T-helper 22 cell (primary cell): ENCODE measurements at places on chromosomes 2 and 18.

DNA sequence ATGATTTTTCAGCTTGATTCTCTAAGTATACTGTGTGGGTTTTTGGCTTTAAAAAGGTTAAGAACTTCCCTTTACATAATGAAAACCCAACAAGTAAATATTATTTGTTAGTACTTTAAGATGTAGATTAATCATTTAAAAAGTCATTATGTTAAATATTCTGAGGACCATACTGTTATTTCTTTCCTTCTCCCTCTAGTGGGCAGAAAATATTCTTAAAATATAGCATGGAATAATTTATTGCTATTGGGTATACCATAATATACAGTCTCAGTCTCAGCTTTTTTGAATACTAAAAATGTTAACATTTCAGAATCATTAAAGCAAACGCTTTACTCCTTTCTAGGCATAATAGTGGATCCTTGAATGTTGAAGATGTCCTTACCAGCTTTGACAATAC lies 28.1 kb downstream of the CAMKMT start:
- no peak for DNase-seq

- DNase-seq: no peak
Observed at GRCh38 chr2:24623535-24623934, 132.5 kb downstream of the NCOA1 start.

DNA sequence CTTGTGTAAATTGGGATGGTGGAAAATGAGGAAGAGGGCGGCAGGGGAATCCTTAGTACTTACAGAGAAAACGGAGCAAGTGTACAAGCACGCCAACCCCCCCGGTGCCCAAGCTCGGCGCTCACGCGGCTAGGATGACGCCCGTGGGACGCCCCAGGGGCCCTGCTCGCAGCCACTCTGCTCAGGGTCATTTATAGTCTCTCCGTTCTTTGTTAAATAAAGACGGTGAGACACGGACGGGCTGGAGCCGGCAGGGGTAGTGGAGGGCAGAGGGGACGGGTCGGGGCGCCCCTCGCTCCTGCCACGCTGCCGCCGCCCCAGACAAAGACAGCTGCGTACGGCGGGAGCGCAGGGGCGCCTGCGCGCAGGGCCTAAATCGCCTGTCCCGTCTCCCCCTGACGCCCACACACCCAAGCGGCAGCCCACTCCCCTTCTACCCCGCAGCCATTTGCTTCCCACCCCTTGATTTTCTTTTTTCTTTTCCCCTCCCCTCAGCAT lies 37.8 kb downstream of the PCBP1 start:
- peak; percentile 55 for DNase-seq

- DNase-seq: no peak
Observed at GRCh38 chr2:174621323-174621722, 23.7 kb upstream of the WIPF1 start.

DNA sequence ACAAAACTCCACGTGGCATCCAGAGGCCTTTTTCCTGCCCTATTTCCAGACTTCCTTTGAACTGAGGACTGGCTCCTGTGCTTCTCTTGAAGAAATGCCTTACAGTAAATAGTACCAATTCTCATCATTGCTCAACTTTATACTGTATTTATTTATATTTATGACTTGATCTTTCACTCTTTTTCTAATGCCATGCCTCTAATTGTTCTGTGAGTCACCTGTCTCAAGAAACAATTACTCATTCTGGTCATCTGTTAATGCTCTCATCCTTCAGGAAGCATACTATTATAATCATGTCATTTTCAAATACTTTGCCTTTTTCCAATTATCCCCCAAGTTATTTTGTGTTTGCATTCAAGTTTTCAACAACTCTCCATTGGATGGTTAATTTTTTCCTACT lies 85.9 kb downstream of the DCDC2C start:
- no peak for DNase-seq

- DNase-seq: no peak
Observed at GRCh38 chr2:177074099-177074710, 138.4 kb upstream of the HNRNPA3 start.

- DNase-seq: no peak
Observed at GRCh38 chr2:209636076-209636475, 135.6 kb upstream of the UNC80 start.

GRCh38 chr2:114127372-114127771 lies 237.5 kb downstream of the ACTR3 start:
- DNase-seq: no peak

DNA sequence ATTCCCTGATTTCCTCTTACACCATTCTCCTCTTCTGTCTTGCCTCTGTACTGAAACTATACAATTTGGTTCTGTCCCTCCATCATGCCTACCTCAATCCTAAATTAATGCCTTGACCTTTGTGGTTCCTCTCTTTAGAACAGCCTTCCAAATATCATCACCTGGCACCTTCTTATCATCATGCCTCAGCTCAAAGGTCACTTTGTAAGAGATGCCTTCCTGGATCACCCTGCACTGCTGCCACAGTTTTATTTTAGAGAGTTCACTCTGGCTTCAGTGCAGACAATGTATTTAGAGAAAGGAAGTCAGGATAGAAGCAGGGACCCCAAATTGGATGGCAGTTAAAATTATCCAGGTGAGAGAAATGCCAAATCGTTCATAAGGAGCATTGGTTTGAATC lies 64.5 kb downstream of the LRRTM4 start:
- no peak for DNase-seq

DNA sequence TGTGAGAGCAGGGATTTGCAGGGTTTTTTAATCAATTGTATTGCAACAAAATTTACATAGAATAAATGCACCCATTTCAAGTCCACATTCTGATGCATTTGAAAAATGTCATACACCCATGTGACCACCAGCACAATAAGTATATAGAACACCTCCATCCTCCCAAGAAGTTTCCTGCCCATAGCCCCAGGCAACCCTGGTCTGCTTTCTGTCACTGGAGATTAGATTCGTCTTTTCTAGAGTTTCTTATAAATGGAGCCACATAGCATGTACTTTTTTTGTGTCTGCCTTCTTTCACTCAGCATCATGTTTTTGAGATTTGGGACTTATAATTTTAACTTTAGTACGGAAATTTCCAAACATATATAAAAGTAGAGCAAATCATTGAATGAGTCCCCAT lies 127.2 kb upstream of the EPAS1 start:
- no peak for DNase-seq

GRCh38 chr18:23274638-23275482 lies 139.6 kb downstream of the CABLES1 start:
- DNase-seq: no peak

DNA sequence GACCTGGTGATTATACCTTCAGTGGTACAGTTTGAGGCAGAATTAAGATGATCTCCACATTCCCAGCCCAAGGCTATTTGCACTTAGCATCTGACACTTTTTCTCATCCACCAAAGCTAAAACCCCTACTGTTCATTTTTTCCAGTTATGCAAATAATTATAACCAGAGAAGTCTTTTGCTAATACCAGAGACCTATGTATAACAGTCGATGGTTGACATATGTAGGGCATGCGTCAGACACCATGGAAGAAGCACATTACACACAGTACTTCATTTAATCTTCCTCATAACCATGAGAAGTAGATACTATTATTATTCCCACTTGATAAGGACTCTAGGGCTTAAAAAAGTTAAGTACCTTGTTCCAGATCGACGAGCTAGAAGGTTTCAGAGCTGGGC lies 36.5 kb downstream of the AP1S3 start:
- no peak for DNase-seq

GRCh38 chr2:199883474-199884212 lies 27.4 kb upstream of the C2orf69 start:
- no peak for DNase-seq
